Osteoblast (primary cell): ENCODE measurements at places on chromosomes 6 and 20. TPM values are rescaled to one million over a fixed set of nuclear protein-coding genes. Genes with fewer than 3 reads are reported as not detected.

Gene OGFRL1
- 15.9 and 18.0 TPM in 2 replicates for total RNA-seq

Gene CEBPB
- 75.7 and 79.3 TPM in 2 replicates for total RNA-seq

Gene TOMM6
- 37.4 and 54.6 TPM in 2 replicates for total RNA-seq

Gene MMS22L
- 10.3 and 11.9 TPM in 2 replicates for total RNA-seq

DNA sequence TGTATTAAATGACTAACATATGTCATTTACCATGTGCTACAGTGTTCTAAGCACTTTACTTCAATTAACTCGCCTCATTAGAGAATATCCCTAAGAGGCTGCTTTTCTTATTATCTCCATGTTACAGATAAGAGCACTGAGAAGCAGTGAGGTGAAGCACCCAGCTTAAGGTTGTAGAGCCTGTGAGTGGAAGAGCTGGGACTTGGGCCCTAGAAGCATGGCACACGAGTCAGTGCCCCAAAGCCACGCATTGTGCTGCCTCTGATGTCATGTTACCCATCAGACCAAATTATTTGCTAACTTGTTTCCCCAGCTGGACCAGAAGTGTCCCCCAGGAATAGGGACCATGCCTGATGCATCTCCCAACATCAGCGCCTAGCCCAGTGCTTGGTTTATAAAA lies 34.1 kb downstream of the POFUT1 start:
- no peak for DNase-seq

DNA sequence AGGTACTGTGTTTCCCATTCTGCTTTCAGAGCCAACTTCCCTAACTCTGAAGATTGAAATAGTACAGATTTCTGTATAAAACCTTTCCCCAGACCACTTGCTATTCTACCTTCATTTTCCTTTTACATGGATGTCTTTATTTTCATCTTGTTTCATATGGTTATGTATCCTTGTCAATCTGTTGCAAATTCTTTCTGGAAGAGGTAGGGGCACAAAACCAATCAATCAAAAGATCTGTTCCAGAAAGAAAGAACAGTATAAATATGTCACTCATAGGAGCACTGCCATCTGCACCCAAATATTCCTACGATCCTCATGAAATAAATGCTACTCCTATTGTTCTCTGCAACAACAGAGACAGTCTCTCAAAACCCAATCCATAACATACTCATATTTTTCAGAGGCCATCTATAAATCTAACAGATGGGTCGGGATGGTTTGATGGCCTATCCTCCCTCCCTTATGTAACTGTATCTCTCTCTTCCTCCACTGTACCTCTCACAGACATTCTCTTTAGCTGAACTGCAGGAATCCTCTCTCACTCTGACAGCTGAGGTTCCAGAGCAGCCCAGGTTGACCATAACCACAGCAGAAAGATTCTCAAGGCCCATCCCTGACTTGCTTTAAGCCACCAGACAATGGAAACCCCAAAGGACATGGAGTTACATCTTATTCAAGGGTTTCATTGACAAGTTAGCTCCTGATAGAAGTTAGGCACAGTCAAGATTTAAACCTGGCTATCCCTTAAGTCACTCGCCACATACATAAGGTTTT lies 112.8 kb downstream of the ZMYND8 start:
- DNase-seq: no peak

DNA sequence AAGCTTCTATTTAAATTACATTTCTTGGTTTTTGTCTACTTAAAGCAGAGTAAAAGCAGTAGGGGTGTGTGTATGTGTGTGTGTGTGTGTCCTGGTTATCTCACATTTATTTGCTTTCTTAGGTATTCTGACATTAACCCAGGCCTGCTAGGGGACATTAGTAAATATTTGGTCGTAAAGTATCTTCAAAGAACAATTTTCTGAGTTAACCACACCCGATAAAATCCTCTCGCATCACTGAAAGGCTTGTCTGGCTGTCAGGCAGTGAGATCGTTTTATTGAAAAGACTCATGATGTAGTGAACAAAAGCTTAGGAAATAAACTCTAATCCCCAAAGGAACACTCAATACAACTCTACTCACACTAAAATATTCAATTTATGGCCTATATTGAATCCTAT lies 77.9 kb downstream of the ZNF217 start:
- DNase-seq: no peak

- no peak for DNase-seq
Measured at GRCh38 chr6:121876721-121877120, 441.3 kb downstream of the GJA1 start.

GRCh38 chr6:167826230-167826895 lies 348 bp upstream of the AFDN start:
- DNase-seq: peak; percentile 99

- no peak for DNase-seq
Measured at GRCh38 chr6:168018664-168019063, 21.2 kb downstream of the KIF25 start.

- DNase-seq: no peak
Measured at GRCh38 chr20:25128649-25129048, 46.7 kb upstream of the VSX1 start.

DNA sequence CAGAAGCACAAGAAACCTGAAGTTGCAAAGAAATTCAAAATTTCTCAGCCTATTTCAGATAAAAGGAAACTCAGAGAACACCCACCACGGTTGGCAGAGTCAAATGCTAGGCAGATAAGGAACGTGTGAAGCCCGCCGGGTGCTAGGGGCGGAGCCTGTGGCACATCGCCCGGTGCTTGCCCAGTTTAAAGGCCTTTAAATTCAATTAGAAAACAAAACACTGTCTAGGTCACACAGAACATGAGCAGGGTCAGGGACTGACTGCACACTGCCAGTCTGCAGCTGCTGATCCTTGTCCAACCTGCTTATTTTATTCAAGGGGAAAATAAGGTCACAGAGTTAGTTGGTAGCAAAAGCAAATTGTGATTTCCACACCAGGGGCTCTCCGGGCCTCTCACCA lies 75.8 kb downstream of the PSMG4 start:
- no peak for DNase-seq

- DNase-seq: no peak
Measured at GRCh38 chr6:115882174-115882573, 178.5 kb downstream of the FRK start.

DNA sequence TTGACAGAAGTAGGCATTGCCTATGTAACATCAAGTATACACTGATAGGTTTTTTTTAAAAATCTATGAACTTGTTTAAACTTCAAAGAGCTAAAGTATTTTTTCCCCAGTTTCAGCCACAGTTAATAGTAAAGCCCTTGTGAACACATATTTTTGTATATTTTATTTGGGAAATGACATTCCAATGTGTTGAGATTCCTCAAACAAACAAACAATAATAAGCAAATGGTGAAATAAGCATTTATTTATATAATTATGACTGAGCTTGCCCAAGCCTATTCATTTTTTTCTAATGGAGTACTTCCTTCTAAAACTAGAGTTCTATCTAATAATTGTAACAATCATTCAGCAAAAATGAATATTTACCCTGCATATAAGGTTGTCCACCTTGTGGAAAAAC lies 12.5 kb downstream of the SYCP2 start:
- DNase-seq: no peak

DNA sequence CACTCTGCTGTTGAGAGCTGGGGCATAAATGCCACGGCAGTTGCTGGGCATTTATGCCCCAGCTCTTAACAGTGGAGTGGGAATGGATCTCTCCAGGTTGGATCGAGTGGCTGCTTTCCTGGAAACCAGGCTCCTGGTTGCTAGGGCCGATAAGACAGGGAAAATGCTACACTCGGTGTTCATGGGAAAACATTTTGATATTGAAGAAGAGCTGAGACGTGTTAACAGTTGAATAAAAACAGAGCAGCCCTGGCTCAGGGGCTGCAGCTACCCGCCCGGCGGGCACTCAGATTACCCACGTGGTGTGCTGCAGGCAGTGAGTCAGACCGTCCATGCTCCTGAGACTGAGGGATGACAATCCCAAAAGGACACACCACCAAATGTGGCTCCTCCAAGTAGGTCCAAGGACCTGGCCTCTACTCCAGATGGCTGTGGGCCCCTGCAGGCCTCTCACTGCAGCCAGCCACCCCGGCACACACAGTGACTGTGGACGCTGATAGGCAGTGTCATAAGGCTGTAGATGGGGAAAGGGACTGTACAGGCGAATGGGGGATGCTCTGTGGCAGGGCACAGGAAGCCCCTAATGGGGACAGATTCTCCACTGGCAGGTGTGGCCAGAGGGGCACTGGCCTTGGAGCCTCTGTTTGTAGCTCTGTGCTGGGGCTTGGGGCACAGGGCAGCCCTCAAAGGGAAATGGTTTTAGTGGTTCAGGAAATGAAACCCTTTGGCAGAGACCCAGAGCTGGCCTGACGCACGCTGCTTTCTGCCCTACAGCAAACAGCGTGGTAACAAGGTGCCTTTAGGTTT lies 237.8 kb downstream of the LY86 start:
- DNase-seq: peak; percentile 77

GRCh38 chr20:58658760-58659159 lies 7.7 kb downstream of the STX16 start:
- DNase-seq: no peak

GRCh38 chr6:49634092-49634835 lies 2.4 kb downstream of the RHAG start:
- no peak for DNase-seq
